C1 segment of cervical spinal cord (tissue), 14 donors: ENCODE measurements at places on chromosomes 3 and 15.

- DNase-seq, result no peak
Measured at GRCh38 chr3:25662736-25663320, 1.9 kb downstream of the TOP2B start.

GRCh38 chr15:67843092-67843501 is 3.3 kb upstream of the RNU6-1 start:
- DNase-seq, result no peak

- peak; percentile 49 for DNase-seq
Measured at GRCh38 chr3:38029400-38030125, at the start of gene PLCD1. TSS of gene PLCD1 (minus strand) at chr3:38029642. CDS start at chr3:38029539, 103 bp downstream.

DNA sequence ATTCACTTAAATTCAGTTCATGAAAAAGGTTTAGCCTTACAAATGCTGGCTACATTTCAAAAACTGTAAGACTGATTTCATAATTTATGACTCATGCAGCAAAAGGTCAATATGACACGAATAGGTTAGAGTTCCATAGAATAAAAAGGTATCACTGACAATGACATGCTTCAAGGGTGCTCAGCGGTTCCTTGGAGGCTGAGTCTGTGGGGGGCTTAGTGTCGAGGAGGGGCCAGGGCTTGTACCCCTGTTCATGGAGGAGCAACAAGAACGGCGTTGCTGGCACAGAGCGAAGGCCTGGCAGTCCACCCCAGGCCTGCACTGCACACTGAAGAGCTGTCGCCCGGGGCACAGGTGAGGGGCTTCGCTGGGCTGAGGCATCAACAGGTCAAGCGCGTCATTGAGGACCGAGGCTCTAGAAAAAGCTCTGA is 174.2 kb downstream of the NR1D2 start:
- no peak for DNase-seq

GRCh38 chr3:180923561-180923960 is 11.1 kb downstream of the FXR1 start:
- DNase-seq, result no peak

- no peak for DNase-seq
Measured at GRCh38 chr15:74548241-74548640, 7.2 kb downstream of the ARID3B start.

DNA sequence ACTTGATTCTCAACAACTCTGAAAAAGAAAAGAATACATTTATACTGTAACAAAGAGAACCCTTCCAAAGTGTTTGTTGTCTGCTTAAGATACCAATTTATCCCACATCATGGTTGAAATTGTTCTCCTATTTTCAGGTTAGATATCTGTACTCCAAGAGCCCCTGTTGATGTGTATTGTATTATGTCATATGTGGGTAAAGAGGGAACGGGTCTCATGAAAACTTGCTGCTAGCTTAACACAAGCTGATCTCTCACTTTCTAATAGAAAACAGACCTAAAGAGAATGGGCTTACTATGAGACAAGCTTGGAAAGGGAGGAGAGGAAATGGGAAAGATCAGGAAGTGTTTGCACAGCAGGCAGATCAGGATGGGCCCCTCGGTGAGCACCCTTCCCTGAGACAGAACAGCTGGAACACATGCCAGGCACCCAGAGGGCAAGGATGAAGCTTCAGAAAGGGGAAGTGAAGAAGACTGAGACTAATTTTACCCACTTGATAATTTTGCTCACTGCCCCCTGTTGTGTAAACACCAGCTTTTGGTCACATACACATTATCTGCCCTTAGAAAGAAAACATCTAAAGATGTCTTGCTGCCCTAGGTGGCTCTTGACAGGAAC is 747.9 kb upstream of the CCDC54 start:
- DNase-seq, result no peak

DNA sequence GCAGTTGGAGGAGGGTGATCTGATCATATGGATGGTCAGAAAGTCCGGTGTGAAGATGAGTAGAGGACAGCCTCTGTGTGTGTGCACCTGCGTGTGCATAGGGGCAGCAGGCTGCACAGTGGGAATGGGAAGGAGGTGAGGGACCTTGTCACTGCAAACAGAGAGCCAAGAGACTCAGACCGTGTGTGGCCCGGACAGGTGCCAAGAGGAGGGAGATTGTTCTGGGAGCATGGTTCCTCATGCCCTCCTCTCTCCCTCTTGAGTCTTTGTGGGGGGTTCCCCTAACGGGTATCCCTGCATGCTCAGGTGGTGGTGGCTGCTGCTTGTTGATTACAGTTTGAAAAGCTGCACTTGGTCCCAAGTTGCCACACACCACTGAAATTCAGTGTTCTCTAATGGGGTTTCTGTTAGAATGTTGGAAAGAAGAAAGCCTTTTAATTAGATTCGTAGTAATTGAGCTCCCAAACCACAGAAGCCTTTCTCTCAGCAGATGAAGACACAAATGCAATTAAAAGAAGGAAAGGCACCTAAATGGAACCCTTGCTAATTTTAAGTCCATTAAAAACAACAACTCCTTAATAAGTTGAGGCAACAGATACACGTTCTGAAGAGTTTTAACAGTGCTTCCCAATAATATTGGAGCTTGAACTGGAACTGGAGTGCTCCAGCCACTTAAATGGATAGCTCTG is 68.9 kb downstream of the CHRNA7 start:
- no peak for DNase-seq

- no peak for DNase-seq
Measured at GRCh38 chr3:48466386-48467109, 20.0 kb downstream of the ATRIP start.

GRCh38 chr15:92306663-92307062 is 87.0 kb upstream of the ST8SIA2 start:
- DNase-seq, result no peak

DNA sequence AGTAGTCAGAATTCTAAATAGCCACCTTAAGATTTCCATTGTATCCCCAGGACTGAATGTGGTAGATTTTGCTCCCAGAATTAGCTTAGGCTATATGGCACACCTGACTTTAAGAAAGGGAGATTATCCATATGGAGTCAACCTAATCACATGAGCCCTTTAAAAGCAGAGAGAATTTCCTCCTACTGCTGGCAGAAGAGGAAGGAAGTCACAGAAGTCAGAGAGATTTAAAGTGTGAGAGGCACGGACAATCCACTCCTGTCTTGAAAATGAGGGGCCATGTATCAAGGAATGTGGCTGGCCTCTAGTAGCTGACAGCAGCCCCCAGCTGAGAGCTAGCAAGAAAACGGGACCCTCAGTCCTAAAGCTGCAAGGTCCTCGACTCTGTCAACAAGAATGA is 26.8 kb downstream of the LRRC31 start:
- no peak for DNase-seq

DNA sequence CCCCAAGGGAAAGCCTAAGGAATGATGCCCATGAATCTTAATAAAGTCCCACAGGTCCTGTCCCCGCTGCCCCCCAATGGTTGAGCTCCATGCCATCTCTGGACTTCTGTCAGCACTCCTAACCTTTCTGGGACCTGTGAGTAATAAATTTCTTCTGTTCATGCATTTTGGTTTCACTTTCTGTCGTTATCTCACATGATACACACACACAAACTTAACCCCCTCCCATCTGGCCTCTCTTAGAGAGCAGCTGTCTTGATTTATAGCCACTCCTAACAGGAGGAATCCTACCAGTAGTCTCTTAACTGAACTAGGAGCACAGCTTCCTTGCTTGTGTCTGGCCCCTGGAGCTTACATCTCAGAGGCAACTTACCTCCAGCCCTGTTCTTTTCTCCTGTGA is 82.7 kb upstream of the SELENOK start:
- DNase-seq, result no peak

GRCh38 chr3:194204042-194204987 is 68.4 kb downstream of the HES1 start:
- DNase-seq, result no peak

- DNase-seq, result no peak
Measured at GRCh38 chr3:90184861-90185260, 1077.4 kb downstream of the EPHA3 start.

- DNase-seq, result no peak
Measured at GRCh38 chr3:77718311-77718710, 678.4 kb downstream of the ROBO2 start.

GRCh38 chr3:169648451-169648850 is 15.1 kb downstream of the MECOM start:
- no peak for DNase-seq

DNA sequence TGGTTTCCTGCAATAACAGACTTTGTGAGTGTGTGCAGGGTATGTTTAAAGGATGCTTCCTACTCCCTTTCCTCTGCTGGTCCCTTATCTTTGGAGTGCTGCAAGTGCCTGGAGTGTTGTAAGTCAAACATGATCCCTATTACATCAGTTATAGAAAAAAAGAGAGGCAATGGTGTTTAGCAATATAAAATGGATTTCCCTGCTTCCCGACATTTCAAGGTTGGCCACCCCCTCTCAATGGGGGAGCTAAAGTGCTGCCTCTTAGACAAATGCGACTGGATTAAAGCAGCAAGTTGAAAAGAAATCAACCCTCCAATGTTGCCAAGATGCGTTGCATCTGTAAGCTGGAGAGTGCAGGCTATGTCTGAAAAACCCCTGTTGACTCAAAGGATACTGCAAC is 203.1 kb upstream of the WNT5A start:
- DNase-seq, result no peak

DNA sequence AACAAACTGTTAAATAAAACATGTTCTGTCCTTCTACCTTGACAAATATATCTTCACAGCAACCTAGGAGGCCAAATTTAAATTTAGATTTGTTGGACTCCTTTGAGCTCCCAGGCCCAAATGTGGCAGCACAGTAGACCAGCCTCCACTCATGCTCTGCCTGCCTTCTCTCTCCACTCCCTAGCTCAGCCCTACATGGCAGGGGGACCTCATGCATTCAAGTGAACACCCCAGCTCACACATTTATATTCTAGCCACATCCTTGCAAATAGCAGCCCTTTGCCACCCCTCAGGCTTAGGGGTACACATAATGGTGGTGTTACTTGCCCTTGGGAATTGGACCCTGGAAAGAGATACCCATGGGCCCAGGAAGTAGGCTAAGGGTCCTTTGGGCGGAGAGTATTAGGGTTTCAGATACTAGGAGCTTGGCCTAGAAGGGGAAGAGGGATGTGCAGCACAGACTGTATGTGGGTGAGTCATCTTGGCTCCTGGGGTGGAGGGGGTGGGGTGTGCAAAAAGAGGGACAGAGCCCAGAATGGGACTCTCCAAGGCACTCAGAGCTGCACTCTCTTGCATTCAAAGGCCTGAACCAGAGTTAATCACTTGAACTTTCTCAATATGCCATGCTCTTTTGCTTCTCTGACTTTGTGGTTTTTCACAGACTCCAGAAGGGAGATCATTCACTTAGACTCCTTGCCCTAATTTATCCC is 268.4 kb upstream of the ROPN1 start:
- DNase-seq, result no peak

GRCh38 chr3:107543666-107544065 is 20.9 kb downstream of the BBX start:
- DNase-seq, result no peak

DNA sequence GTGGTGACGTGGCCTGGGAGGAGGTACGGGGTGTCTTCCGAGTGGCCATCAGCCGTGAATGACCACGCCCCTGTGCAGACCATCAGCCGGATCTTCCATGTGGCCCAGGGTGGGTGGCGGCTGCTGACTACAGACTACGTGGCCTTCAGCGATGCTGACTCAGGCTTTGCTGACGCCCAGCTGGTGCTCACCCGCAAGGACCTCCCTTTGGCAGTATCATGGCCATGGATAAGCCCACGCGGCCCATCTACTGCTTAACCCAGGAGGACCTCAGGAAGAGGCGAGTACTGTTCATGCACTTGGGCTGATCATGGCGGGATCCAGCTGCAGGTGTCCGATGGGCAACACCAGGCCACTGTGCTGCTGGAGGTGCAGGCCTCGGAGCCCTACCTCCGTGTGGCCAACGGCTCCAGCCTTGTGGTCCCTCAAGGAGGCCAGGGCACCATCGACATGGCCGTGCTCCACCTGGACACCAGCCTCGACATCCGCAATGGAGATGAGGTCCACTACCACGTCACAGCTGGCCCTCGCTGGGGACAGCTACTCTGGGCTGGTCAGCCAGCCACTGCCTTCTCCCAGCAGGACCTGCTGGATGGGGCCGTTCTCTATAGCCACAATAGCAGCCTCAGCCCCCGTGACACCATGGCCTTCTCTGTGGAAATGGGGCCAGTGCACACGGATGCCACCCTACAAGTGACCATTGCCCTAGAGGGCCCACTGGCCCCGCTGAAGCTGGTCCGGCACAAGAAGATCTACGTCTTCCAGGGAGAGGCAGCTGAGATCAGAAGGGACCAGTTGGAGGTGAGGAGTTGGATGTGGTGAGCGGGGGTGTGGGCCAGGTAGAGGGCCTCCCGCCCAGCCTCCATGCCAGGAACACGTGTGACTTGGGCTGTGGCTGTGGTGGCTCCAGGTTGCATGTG is 178.4 kb downstream of the TBC1D2B start:
- DNase-seq, result no peak

DNA sequence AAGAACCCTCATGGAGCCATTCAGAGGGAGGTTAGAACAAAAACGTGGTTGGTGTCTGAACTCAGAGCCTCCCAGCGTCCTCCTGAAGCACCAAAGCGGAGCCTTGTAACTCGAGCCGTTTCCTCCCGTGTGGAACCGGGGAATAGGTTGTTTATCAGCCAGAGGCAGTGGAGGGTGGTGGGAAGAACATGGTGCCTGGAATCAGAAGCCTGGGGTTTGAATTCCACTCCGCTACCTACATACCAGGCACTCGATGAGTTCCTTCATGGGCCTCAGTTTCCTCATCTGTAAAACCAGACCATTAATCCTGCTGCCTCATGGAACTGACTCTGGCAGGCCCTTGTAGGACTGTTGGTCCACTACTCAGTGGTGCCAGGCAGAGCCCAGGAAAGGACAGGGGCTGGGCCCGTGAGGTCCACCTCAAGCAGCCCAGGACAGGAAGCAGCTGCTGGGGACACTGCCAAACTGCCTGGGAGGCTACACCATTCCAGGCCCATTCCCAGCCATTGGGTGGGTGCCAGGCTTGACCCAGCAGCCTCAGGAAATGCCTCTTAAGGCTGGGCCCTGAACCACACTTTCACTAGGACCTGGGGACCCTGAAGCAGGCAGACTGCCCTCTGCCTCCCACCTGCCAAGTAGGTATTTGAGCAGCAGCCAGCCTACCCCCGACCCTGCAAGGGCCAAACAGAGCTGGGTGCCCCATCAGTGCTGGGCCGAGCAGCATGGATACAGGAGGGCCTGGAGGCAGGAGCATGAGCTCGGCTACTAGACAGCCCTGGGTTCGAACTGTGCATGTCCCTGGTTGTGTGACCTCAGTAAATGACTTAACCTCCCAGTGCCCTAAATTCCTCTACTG is 33.4 kb downstream of the PRKCD start:
- no peak for DNase-seq

DNA sequence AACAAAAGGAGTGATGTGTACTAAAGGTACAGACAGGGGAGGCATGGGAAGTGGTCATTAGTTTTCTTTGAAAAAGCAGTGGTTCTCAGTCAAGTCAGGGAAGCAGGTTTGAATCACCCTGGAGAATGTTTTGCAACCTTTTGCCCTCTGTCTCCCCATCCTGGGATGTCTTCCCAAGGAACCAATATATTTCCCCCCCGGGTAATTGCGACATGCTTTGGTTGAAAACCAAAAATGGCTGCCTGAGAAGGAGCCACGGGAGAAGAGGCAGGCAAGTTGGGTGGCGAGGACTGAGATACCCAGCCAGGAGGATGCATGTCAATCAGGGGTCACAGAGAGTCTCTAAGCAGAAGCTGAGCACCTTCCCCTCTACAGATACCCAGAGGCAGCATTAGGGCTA is 20.2 kb upstream of the PPP1R2 start:
- no peak for DNase-seq

GRCh38 chr3:188169830-188170455 is 16.0 kb downstream of the LPP start:
- DNase-seq, result no peak
